ENCODE measurements at places on chromosomes 4 and X.

DNA sequence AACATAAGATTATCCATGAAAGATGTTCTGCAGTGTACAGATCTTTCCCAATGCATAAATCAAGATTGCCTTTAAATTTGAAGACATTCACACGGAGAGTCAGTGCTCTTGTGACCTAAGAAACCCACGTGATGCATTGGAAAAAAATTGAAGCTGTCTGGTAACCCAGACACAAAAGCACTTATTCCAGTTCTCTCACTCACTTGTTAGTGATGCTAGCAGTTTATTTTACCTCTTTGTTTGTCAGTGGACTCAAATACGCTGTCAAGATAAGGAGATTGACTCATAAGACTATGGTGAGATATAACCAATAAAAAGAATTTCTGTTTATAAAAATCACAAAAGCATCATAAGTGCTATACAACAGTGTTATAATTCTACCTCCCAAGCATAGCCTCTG, 245.8 kb upstream of the SMIM31 start:
- DNase-seq = no peak

DNA sequence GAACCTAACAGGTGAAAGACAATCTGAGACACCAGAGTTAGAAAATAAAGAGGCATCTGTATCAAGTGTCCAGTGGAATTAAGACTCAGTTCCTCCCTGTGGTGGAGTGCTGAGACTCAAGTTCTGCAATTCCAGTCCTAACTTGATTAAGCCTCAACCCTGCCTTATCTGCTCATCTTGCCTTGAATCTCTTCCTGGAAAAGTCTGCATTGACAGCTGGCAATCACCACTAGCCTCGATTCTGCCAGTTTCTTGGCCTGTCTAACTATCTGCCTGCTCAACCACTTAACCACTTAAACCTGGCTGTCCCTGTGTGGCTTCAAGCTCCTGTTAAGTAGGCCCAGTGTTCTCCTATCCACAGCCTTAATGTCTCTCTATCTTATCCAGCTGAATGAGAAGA, 22.4 kb upstream of the NEIL3 start:
- no peak for DNase-seq

DNA sequence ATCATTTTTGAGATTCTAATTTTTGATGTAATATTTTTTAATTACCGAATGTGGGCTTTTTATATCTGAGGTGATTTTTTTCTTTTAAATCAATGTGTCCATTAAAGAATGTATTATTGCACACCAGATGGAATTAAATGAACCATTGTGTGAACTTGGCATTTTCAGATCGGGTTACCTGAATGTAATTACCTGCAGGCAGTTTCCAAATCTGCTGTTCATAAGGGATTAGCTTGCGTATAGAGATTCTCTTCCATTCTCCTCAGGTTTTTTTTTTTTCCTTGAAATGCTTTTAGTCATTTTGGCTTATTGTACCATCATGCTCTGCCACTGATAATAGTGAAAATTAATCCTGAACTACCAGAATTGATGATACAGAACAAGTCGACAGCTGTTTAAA, 511.5 kb upstream of the ATOH1 start:
- DNase-seq = no peak

DNA sequence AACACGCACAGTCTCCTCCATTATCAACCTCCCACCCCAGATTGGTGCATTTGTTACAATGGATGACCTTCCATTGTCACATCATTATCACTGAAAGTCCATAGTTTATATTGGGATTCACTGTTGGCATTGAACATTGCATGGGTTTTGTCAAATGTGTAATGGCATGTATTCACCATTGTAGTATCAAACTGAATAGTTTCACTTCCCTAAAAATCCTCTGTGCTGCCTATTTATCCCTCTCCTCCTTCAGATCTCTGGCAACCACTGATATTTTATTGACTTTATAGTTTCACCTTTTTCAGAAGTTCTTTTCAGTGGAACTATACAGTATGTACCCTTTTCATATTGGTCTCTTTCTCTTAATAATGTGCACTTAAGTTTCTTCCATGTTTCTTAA, 1565.4 kb downstream of the PCDH18 start:
- DNase-seq = no peak

DNA sequence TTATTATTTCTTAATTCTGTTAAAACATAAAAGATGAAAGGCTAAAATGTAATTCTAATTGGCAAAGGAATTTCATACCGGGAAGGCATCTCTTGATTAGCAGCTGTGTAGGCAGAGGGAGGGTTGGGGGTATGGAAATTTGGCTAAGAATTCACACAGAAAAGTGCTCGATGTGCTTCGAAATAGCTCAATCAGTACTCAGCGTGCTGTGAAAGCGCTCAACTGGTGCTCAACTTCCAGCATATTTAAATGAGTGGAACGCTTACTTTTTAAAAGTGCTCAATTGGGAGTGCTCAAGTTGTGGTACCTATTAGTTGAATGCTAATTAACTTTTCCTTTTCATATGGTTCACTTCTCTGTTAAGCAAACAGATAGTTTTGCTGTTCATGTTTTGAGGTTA, 695.9 kb upstream of the ATOH1 start:
- DNase-seq = no peak

- DNase-seq = no peak
Observed at GRCh38 chr4:183431614-183432013, 12.8 kb upstream of the CDKN2AIP start.

DNA sequence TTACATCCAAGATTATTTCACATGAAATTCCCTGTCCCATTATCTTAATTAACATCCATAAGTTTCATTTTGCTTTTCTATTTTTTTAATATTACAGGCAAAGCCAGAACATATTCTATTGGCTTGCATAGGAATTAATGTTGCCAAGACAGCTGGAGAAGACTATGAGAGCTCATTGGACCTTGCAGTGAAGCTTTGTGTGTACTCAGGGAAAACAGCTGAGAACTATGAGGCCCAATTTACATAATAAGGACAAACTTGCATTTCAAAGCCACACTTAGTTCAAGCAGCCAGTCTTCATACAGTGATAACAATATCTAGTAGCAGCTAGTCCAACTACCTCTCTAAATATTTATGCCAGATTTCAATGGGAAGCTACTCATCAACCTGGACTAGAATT, 134.4 kb downstream of the DDX53 start:
- DNase-seq = no peak

GRCh38 chrX:38881727-38882126, 80.5 kb downstream of the MID1IP1 start:
- DNase-seq = no peak

GRCh38 chr4:159363361-159363760, 260.5 kb downstream of the RAPGEF2 start:
- no peak for DNase-seq

DNA sequence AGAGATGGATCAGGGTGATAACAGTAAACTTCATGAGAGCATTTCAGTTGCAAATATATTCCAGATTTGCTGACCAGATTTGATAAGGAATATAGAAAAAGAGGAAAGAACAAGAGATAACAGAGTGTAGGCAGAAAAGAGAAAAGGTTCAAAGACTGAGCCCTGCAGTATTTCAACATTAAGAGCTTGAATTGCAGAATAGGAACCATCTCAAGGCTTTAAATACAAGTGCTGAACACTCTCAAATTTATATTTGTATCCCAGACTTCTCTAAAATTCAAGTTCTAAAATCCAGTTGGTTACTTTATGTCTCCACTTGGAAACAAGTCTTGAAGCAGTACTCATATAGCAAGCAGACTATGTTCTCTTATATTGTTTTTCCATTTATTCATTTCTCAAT, 9.7 kb upstream of the MYOZ2 start:
- DNase-seq = no peak

- no peak for DNase-seq
Observed at GRCh38 chrX:38848671-38849455, 47.6 kb downstream of the MID1IP1 start.

DNA sequence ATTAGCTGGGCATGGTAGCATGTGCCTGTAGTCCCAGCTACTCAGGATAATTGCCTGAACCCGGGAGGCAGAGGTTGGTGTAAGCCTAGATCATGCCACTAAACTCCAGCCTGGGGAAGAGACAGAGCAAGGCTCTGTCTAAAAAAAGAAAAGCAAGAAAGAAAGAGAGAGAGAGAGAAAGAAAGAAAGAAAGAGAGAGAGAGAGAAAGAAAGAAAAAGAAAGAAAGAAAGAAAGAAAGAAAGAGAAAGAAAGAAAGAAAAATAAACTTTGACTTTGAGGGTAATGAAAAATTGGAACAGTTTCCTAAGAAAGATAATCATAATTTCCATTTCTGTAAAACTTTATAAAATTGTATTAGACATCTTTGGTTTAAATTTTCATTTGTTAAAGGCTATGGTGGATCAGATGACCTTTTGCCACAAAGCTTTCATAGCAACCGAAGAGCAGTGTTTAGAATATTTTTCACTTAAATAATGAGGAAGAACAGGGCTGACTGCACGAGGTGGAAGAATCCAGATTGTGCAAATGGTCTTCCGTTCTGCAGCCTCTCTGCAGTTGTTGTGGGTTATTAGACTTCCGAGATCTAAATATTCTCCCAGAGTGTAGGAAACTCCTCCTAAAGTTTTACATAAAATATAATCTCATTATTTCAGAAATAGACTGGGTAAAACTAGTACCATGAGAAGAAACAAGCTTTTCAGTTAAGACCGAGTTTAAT, 55.9 kb downstream of the RBM47 start:
- no peak for DNase-seq

GRCh38 chr4:121989715-121990114, 37.9 kb upstream of the TRPC3 start:
- no peak for DNase-seq

DNA sequence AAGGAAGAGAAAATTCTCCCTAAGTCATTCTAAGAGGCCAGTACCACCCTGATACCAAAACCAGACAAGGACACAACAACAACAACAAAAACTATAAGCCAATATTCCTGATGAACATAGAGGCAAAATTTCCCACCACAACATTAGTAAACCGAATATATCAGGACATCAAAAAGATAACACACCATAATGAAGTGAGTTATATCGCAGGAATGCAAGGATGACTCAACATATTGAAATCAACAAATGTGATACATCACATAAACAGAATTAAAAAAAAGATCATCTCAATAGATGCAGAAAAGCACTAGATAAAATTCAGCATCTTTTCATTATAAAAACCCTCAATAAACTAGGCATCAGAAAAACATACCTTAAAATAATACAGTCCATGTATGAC, 1844.4 kb upstream of the PCDH10 start:
- DNase-seq = no peak

- no peak for DNase-seq
Observed at GRCh38 chrX:95622200-95622599, 1062.4 kb upstream of the DIAPH2 start.

DNA sequence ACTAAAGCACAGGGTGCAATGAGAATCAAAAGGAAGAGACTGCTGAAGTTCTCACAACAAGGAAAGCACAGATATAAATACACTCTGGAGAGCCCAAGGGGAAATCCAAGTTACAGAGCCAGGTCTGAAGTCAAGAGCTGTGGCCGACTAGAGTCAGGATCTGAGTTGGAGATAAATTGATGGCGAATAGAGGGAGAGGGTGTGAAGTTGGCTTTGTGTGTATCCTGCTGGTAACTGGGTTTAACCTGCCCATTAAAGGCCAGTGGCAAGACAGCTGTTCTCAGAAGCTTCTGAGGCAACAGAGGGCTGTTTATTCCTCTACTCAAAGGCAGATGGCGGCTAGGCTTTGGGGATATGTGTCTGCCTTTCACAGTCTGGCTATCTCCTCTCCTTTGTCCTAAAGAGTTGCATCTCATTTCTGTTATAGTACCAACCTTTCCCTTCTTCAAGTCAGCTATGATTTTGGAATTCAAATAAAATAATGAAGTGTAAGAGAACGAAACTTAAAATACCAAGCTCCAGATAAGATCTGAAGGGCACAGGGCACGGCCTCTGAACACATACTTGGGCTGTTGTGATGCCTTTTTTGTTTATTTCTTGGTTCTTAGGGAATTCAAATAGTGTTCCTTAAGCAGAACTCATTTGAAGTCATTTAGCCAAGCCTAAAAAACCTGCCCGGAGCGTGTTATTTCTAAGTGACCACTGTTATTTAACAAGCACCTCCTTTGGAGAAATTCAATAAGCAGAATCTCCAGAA, 142.1 kb downstream of the APBB2 start:
- no peak for DNase-seq

- no peak for DNase-seq
Observed at GRCh38 chrX:98654565-98654964, 1755.5 kb downstream of the PCDH19 start.

GRCh38 chr4:138692411-138692810, 323.2 kb upstream of the NOCT start:
- no peak for DNase-seq

DNA sequence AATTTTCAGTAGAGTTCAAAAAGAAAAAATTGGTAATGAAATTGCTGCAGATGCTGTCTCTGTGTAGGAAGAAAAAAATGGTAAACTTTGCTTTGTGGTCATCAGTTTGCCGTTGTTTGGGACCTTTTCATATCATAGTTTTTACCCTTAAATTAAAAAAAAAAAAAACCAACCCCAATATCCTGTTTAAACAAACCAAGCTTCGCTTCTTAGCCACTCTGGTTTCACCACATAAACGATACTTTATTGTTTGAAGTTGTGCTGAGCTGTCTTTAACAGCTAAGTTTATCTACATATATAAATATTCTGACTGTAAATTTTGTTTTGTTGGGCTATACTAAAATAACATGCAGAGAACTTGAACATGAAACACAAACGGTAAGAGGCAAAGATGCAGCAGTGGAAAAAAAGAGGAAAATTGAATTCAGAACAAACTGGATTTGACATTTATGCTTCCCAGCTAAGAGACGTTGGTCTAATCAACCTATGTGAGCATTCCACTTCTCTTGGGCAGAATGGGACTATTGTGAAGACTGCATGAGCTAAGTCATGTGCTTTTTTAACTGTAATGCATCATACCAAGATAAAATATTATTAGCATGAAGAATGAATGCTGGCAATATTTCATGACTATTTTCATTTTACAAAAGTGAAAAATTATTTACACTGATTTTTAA, 15.7 kb upstream of the H2AZ1 start:
- no peak for DNase-seq

DNA sequence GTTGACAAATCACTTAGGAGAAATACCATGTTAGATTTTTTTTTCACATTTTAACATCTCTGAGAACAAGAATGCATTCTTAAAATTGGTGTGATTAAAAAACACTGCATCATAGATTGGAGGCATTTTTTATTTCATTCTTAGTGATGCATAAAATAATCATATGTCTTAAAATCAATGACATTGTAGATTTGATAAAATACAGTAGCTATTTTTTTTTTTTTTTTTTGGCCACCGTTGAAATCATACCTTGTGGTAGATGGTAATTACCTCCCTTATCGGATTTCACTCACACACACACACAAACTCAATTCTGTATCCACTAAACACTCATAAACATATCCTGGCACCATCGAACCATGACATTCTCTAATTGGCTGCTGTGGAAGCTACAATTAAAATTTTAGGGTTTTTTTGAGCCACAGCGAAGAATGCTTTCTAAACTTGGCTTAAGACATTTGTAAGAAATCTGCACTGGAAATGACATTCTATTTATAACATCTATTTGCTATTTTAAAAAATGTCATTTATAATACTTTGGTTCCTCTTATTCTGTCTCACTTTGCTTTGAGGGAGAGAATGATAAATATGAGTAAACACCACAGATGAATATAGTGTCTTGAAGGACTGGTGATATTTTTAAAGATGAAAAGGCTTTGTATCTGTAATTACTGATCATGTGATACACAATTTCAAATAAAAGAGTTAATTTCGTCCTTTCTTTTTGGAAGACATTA, 60.1 kb downstream of the CCSER1 start:
- DNase-seq = no peak
